ENCODE measurements at places on chromosomes 4 and X. TPM values are rescaled to one million over a fixed set of nuclear protein-coding genes. Genes with fewer than 3 reads are reported as not detected.

- DNase-seq, result no peak
Observed at GRCh38 chr4:139559687-139560086, 3.7 kb upstream of the SETD7 start.

DNA sequence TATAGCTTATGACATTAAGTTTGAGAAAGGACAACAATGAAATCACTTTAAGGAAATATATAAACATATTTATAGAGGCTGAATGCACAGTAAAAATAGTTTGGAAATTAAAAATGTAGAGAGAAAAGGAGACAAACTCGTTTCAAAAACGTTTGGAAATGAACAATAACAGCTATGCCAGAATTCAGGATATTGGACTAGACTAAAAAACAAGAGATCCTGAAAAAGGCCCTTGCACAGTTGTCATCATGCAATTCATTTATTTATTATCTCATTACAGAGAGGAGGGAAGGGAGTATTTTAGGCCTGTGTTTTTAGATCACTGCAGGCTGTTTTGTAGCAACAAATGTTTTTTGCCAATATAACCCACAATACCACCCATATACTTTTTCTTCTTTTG lies 527.2 kb downstream of the ADGRL3 start:
- no peak for DNase-seq

BBS12 gene
- total RNA-seq, result 0.98 TPM

DNA sequence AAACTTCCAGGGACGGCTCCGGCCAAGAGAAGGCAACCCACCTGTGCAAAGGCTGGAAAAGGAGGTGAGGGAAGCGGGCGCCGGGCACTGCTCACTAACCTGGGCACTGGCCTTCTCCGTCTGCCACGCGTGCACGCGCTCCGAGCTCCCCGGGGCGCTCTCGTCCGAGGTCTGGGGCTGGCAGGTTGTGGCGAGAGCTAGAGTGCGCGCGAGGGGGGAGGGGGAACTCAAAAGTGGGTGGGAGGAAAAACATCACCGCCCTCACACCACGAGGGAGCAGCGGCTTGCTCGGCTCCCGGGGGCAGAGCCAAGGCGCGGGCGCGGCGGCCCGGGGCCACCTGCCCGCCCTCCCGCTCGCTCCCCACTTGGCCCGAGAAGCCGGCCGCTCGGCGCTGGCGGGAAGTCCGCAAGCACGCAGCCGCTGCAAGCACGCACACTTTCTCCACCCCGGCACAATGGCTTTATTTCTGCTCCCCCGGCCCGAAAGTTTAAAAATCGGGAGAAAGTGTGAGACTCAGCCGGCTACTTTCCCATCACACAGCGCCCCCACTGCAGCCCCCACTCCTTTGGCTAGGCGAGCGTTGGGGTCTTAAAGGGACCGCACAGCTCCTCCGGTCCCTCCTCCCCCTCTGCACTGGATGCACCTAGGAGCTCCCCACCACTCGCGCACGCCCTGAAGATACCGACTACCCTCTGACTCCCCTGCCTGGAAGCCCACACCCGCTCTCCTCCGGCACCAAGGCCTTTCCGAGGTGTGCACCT lies at the start of gene CHRDL1:
TSS of gene CHRDL1 (minus strand) at position 173 of the 762 bp plus-strand sequence. CDS start 3,636 bp downstream, outside the sequence.
- no peak for DNase-seq

TKTL2 gene
- not detected for total RNA-seq

Measured in CD8-positive, alpha-beta T cell (primary cell).